ENCODE measurements at places on chromosomes 11 and 22.

DNA sequence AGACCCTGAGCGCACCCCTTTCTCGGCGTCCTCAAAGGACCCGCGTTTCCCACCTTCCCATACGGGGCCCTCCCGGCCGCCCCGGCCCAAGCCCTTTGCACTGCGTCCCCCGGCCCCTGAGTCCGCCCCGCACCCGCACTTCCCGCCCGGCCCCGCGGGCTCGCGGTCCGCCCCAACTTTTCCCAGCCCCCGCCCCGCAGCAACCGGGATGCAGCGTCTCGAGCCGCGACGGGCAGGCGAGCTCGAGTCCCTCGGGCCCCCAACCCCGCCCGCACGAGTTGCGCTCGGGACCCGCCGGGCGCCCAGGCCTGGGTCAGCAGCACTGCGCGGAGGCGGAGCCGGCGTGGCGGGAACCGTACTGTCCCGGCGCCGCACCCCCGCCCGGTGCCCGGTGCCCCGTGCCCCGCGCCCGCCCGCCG lies 371 bp downstream of the SMCO4 start:
- DNase-seq: no peak

GRCh38 chr11:73645972-73646631 lies at the start of gene PLEKHB1:
PLEKHB1 (plus strand) TSS chr11:73646581; CDS start chr11:73646609, 28 bp downstream.
- DNase-seq: no peak

- no peak for DNase-seq
Measured at GRCh38 chr11:19650467-19650866, 62.2 kb upstream of the NAV2 start.

- DNase-seq: no peak
Measured at GRCh38 chr11:119166368-119167076, 2.0 kb upstream of the NLRX1 start.

GRCh38 chr11:116353589-116353988 lies 419.2 kb downstream of the BUD13 start:
- no peak for DNase-seq

- DNase-seq: no peak
Measured at GRCh38 chr11:46207270-46207669, 70.2 kb upstream of the CREB3L1 start.

All from stimulated activated CD4-positive, alpha-beta T cell treated with anti-CD3 and anti-CD28 coated beads, Interleukin-1b, Interleukin-23, amount 100 ng/mL, for 1 hour (primary cell).